Fibroblast of skin of left quadriceps (primary cell): ENCODE measurements at places on chromosomes 7 and 10.

GRCh38 chr7:100679129-100679926, 5.8 kb downstream of the GNB2 start:
- DNase-seq = no peak

DNA sequence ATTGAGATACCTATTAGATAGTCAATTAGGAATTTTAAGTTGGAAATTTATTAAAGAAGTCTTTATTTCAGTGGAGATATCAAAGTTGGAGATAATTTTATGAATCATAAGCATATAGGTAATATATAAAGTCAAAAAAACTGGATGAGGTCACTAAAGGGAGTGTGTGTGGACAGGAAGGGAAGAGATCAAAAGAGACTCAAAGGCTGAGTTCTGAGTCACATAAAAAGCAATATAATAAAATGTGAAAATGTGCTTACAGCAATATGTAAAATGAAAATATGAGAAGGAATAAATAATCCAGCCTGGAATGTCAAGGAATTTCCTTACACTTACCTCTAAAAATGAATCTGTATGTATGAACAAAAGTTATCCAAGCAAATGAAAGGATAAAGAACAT, 583.3 kb upstream of the SORCS1 start:
- DNase-seq = no peak

DNA sequence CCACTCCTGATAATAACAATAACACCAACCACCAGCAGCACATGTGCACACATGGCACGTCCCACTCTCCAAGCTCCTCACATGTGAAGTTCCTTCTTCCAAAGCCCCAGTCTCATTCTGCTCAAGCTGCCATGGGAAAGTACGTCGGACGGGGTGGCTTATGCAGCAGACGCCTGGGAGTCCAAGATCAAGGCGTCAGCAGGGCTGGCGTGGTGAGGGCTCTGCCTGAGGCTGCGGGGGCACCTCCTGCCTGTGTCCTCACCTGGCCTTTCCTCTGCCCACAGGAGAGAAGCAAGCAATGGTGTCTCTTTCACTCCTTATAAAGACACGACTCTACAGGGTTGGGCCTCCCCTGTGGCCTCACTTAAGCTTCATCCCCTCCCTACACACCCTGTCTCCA, 68.8 kb upstream of the INSIG1 start:
- no peak for DNase-seq

DNA sequence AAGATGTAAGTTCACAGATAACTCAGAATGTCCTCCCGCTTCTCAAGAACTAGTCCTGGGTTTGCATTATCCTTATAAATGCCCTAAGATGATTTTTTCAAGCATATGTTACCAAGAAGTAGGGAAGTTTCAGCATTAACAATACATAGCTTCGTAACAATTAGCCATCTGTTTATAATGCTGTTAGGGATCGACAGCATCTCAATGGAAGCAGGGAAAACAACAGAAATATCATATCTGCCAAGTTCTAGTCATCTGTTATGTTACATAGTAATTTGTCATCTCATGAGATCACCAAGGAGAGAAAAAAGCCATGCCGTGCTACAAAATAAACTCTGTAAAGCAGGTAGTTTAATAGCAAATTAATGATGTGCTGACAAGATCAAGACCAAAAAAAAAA, 731.5 kb upstream of the C7orf33 start:
- peak; percentile 8 for DNase-seq

GRCh38 chr7:66076462-66077329, 1.1 kb downstream of the ASL start:
- DNase-seq = no peak

- DNase-seq = no peak
These were observed 29.1 kb upstream of the RHOBTB1 start for GRCh38 chr10:60973086-60973485.

- DNase-seq = no peak
These were observed 3.5 kb downstream of the EXOSC1 start for GRCh38 chr10:97442277-97442676.

- no peak for DNase-seq
These were observed 100.5 kb upstream of the NRP1 start for GRCh38 chr10:33434933-33435332.

DNA sequence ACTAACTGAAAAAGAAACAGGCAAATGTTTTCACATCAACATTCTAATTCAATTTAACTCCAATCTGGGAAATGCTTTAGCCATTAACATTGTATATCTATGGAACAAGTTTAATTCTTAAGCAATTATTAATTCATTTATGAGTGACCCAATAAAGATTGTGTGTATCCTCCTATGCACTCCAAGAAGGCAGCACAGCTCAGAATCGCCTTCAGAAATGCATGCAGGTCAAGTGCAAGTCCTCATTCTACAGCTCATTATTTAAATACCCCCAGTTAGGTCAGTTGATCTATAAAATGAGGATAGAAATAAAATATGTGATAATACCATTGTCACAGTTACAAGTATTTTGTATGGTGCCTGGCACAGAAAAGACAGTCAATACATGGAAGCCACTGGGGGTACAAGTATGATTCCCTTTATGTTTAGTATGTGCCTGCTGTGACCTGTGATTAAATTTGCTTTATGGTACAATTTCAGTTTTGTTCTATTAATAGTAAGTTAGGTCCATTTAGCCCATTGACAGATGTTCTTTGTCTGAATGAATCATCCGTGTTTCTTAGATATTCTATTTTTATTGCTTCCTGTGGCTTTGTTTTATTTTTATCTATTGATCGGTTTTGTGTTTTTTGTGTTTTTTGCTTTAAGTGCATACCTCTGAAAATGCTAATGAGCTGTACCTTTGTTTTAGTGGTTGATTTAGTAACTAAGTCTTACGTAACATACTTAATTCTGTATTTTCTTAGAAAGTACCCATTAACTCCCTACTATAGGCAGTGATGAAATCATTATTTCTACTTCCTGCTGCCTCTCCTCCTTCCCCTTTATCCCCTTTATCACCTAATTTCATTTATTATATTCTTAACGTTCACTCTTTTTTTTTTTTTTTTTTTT, 42.8 kb downstream of the CPXM2 start:
- no peak for DNase-seq

DNA sequence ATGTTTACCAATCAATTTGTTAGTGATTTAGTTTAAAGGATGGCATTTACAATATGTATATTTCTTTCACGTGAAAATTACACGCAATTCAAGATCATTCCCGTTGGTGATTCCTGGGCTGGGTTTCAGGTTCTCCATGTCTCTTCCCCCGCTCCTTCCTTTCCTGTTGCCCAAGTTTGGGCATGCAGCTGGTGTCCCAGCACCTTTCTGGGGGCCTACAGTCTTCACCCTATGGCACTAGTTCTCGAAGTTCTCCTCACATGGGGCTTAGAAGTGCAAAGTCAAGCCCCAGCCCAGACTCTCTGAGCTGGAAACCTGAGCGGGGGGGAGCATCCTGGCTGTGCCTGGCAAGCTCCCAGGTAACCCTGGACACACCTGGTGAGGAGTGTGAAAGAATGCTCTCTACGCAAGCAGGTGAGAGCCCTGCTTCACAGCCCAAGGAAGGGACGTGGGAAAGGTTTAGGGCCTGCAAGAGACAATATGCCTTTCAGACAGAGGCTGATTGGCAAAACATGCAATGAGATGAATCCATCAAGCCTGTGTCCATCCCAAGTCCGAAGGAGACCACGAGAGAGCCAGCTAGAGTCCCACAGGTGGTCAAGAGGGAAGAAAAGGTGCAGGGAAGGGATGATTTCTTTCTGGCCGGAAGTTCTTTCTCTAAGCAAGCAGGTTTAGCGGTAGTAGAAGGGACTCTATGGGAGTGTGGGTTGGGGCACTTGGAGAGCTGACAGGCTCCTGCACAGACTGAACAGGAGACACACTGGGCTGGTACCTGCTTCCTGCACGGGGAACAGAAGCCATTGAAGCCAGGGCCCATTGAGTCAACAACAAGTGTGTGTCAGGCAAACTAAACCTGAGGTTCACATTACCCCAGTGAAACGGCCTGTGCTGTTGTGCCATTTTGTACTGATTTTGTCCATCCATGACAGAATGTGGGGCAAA, 131.1 kb downstream of the ADARB2 start:
- no peak for DNase-seq

DNA sequence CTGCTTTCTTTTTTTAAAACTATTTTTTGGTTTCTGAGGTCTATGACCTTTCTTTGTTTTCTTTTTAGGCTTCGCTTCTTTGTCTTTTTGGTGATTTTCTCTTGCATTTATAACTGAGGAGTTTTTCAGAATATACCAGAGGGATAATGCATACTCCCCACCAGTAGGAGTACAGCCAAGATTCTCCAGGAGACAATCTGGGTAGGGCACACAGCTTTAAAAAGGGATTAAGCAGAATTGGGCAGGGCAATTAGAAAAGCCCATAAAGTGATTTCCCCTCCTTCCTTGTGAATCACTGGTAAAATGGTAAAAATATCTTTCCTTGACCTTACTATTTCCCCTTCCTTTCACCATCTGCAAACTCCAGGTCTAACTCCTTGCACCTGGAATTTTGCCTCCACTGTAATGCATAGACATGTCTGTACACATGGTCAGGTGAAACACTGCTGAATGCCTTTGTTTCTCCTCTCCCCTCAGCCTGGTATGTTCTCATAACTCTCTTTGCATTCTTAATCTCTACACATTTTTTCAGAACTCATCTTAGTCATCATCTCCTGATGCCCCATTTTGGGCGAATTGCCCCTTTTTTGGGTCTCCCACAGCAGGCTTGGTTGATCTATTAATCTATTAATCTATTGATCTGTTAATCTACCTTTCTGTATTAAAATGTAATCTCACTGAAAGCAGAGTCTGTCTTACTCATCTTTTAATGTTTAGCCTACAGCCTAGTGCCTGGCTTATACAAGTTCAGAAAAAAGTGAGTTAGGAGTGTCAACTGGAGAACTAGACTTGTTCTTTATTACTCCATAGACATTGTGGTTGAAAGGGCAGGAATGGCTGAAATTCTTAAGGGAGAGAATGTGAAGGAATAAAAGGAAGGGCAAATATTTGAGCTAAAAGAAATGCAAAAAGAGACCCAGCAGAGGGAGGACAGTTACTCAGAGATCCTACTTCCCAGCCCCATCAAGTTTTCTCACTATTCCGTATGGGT, 64.6 kb downstream of the MDFIC start:
- no peak for DNase-seq

DNA sequence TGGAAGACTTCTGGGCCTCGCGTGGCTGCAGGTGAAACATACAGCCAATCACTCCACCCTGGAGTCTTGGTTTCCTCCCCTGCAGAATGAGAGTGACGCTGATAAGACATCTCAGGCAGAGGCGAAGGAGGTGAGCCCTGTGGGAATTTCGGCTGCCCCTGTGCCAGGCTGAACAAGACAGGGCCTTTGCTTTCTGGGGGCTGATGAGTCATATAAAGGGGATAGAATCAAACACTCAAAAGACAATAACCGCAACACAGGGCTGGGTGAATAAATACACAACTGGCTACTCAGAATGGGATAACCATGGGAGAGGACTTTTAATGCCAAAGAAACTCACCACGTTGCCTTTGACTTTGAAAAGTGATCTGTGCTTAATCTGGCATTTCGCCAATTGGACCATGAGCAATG, 143.8 kb downstream of the KCNMA1 start:
- DNase-seq = no peak

GRCh38 chr10:110946496-110946895, 27.1 kb downstream of the SHOC2 start:
- no peak for DNase-seq

- DNase-seq = no peak
These were observed 20.4 kb upstream of the GOT1 start for GRCh38 chr10:99450624-99451498.

DNA sequence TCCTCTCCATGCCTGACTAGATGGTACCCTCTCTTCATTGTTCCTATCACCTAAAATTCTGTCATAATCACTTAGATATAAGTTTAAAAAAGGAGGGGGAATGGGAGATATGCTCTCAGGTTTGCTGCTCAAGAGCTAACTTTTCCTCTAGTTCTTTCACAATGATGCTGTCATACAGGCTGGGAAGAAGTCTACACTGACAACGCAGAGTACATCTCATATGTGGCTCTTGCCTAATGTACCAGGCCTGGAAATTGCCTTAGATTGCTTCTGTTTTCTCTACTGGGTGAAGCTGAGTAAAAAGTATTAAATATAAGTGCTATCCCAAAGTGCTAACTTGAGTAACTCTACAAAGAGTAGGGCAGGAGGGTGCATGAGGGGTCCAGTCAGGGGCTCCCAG, 43.8 kb upstream of the BET1 start:
- DNase-seq = no peak

DNA sequence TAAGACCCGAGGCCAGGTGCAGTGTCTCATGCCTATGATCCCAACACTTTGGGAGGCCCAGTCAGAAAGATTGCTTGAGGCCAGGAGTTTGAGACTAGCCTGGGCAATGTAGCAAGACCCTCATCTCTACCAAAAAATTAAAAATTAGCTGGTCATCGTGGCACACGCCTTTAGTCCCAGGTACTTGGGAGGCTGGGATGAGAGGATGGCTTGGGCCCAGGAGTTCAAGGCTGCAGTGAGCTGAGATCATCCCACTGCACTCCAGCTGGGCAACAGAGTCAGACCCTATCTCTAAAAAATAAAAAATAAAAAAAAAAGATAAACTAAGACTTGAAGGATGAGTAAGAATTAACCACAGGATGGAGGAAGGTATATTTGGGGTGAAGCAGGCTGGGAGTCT, 77.9 kb downstream of the JCAD start:
- DNase-seq = no peak

DNA sequence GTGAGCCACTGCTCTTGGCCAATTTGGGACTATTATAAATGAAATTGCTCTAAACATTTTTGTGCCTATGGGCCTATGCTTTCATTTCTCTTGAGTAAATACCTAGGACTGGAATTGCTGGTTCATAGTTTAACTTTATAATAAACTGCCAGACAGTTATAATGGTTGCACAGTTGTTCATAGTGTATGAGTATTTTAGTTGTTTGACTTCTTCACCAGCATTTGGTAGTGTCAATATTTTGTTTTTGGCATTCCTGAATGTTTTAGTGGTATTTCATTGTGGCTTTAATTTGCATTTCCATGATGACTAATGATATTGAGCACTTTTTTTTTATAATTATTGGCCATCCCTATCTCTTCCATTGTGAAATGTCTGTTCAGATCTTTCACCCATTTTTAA, 29.5 kb downstream of the PLEKHA8 start:
- DNase-seq = no peak

GRCh38 chr10:62814756-62815380, 1.3 kb downstream of the EGR2 start:
- DNase-seq = no peak

DNA sequence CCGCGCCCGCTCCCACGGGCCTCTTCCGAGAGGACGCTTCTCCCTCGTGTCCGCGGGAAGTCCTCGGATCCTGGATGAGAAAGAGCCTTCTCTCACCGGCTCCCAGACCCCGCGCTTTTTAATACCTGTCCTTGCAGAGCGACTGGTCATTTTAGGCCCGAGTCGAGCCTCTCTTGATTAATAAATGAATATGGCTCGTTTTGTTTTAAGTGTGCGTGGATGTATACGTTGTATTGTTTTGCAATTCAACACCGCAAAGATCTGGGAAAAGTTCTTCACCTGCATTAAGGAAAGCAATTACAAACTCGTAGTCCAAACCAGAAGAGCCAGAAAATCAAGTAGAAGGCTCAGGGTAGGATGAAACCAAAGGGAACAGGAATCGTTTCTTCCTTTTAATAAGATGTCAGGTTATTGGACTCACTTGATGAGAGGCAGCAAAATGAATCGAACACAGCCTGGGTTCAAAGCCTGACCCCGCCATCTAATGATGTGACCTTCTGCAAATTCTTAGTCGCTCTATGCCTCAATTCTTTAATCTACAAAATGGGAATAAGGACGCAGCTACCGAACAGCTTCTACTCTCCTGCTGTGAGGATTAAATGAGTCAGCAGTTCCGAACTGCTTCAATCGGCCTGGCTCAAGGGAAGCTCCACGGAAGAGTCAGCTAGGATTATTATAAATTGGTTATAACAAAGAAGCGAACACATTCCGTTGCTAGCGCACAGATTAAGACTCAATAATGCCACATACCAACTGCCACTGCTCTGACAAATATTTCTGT, 277.8 kb upstream of the NEBL start:
- no peak for DNase-seq
